ENCODE measurements at places on chromosomes 4 and X. TPM values are rescaled to one million over a fixed set of nuclear protein-coding genes. Genes with fewer than 3 reads are reported as not detected.

The GAGE13 gene
- total RNA-seq = not detected

The KIT gene
- 2.0 TPM for total RNA-seq

The REPS2 gene
- 13.7 TPM for total RNA-seq

The TCEAL7 gene
- 10.6 TPM for total RNA-seq

The NAP1L3 gene
- 24.3 TPM for total RNA-seq

The SGMS2 gene
- total RNA-seq = 142 TPM

The GPR82 gene
- total RNA-seq = not detected

The MCF2 gene
- total RNA-seq = 0.39 TPM

The HGFAC gene
- total RNA-seq = not detected

The ETNPPL gene
- not detected for total RNA-seq

The TXK gene
- total RNA-seq = not detected

The FGFRL1 gene
- total RNA-seq = 3.4 TPM

The ZMAT1 gene
- total RNA-seq = 0.11 TPM

The CLDN24 gene
- total RNA-seq = not detected

The ODAPH gene
- total RNA-seq = 3.5 TPM

The CFP gene
- under 0.01 TPM for total RNA-seq

The TMPRSS11D gene
- total RNA-seq = not detected

The IGFBP7 gene
- 55.4 TPM for total RNA-seq

The P2RY4 gene
- total RNA-seq = 0.43 TPM

The SUPT20HL2 gene
- not detected for total RNA-seq

The PDHA1 gene
- total RNA-seq = 64.4 TPM

The CLTRN gene
- total RNA-seq = 0.79 TPM

The TMEM35A gene
- total RNA-seq = not detected

The TEX13B gene
- not detected for total RNA-seq

The BEX1 gene
- not detected for total RNA-seq

The CENPVL1 gene
- total RNA-seq = not detected

The CENPU gene
- total RNA-seq = 11.4 TPM

The MAGEB1 gene
- total RNA-seq = not detected

The XAGE2 gene
- total RNA-seq = 23.6 TPM

The FHDC1 gene
- 4.7 TPM for total RNA-seq

The SLC26A1 gene
- not detected for total RNA-seq

The RPL34 gene
- 544 TPM for total RNA-seq

The MAGEE2 gene
- total RNA-seq = not detected

The TMEM128 gene
- total RNA-seq = 20.6 TPM

The MFAP3L gene
- total RNA-seq = 13.7 TPM

The ATP8A1 gene
- total RNA-seq = under 0.01 TPM

The NSD2 gene
- 34.2 TPM for total RNA-seq

The TLR1 gene
- 0.98 TPM for total RNA-seq

Data from placental epithelial cell (primary cell).